AG20443 (cell line): ENCODE measurements at places on chromosomes 5 and 9.
A peak's percentile ranks its signal among the peaks of the same experiment; 100 is the strongest.

DNA sequence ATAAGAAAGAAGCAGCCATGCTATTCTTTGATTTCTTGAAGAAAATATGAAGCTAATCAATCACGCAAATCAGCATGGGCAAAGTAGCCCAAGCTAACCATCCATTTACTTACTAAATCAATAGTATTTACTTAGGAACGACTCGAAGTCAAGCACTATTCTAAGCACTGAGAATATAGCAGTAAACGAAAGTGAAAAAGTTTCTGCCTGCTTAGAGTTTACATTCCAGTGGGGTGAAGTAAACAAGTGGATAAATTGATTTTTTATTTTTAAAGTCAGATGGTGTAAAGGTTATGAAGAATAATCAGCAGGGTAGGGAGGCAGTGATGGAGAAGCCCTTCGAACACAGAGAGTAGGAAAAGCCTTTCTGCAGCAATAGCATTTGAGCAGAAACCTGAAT, 5.5 kb downstream of the TSTD2 start:
- DNase-seq, result peak; percentile 23

DNA sequence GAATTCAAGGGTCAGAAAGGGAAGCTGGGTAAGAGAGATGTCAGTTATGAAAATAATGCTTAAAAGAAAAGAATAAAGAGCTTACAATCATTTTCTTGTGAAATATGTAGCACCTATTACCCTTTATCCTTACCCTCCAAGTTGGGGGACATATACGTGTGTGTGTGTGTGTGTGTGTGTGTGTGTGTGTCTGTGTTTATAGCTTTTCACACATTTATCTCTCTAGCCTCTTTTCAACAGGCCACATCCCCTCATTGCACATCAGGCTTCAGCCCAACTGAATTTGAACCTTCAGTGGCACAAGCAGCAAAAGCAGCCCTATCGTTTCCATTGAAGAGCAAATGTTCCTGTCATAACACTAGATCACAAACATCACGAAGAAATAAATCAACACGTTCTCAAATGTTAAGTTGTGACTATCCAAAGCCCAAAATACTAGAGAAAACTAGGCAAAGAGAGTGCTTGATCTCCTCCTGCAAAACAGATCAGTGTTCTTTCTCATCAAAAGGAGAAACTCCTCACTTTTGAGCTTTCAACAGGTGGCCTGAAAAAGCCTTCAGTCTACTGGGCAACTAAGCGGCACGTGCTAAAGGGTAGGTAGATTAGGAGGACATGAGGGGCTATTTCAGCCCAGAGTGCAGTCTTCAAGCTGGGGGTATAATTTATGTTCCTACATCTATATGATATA, 416.4 kb downstream of the EFNA5 start:
- DNase-seq, result no peak

- DNase-seq, result no peak
These were observed 261.3 kb downstream of the COX7C start for GRCh38 chr5:86879086-86879485.

- DNase-seq, result peak; percentile 57
These were observed 30.9 kb downstream of the GALNT10 start for GRCh38 chr5:154221371-154221896.

- DNase-seq, result peak; percentile 42
These were observed 229.5 kb upstream of the PAPPA start for GRCh38 chr9:115923903-115924668.

GRCh38 chr9:112140936-112141335, 34.2 kb downstream of the SUSD1 start:
- no peak for DNase-seq

DNA sequence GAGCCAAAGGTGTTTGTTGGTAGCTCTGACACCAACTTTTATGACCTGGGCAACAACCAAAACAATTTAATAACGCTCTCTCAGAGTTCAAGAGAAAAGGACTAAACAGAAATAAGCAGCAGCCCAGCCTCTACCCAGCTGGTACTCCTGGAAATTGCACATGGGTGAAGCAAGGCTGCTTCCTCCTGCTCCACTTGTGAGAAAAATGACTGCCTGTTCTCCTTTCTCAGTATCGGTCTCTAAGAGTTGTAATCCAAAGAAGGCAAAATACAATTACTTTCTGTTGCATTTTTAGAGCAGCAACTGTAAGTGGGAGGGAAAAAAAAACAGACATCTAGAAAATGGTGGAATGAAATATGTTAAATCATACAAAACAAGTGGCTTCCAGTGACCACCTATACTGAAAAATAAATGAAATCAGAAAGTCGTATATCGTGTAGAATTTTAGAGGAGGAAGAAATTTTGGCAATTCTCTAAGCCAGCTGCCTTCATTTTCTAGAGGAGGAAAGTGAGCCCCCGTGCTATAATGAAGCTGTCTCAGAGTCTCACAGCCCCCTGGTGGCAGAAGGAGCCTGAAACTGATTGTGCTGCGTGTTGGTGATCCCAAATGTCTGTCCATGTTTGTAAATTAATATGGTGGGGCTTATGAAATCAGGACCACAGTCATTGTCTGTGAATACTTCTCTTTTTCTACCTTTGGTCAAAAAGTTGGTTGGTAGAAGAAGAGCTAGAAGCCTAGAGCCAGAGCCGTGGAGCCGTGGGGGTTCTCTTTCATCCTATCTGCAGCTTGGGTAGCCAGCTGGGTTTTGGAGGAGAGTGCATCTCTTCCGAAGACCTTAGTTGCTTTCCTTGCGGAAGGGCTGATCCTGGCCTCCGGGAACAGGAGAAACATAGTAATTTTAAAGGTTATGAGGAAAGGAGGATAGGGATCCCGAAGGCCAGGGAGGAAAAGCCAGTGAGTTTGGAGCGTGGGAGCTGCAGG, 139.9 kb downstream of the PIP5K1B start:
- DNase-seq, result peak; percentile 36

DNA sequence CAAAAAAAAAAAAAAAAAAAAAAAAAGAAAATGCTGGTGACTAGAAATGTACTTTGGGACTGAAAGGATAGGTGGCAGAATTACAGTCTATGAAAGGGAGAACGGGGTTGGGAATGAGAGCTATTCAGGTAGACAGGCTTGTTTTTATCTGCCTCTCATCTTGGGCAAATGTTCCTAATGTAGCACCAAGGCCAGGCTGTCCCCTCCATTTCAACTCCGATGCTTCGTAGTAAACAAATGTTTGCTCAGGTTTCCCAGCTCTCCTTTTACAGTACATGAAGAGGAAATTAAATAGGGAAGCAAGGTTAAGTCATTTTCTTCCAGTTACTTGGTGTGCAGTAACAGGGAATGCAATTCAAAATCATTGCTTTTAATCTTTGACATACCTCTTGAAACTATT, 4.4 kb upstream of the BASP1 start:
- DNase-seq, result no peak

DNA sequence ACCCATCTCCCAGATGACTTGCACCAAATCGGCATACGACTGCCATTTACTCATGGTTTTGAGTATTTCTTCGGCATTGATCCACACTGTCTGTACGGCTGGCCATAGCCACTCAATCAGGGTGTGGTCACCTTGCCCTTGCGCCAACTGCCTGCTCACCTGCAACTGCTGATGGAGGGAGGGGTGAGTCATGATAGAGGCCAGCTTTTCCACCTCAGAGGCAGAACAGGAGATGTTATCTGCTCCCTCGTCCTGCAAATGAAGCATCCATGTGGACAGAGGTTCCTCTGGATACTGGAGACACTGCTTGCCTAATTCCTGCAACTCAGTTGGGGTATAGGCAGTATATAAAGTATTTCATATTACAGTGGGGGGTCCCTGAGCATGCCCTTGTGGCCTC, 85.6 kb upstream of the ATP10B start:
- no peak for DNase-seq

GRCh38 chr9:89745601-89746376, 141.0 kb downstream of the GADD45G start:
- DNase-seq, result no peak

DNA sequence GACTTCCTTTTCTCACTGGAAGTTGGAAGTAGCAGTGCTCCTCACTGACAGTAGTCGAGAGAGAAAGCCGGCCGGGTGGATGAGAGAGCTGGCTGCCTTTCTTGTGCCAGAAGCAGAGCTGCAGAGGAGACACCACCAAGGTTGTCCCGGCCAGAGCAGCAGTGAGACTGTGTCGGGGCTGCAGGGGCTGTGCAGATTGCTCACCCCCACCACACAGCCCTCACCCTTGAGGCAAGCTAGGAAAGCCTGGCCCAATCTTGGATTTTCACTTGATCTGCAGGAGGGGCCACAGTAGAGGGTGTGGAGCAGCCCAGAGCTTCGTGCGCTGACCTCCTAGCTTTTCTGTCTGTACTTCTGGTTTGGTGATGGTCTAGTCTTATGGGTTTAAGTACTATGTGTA, 9.1 kb downstream of the OSMR start:
- no peak for DNase-seq

DNA sequence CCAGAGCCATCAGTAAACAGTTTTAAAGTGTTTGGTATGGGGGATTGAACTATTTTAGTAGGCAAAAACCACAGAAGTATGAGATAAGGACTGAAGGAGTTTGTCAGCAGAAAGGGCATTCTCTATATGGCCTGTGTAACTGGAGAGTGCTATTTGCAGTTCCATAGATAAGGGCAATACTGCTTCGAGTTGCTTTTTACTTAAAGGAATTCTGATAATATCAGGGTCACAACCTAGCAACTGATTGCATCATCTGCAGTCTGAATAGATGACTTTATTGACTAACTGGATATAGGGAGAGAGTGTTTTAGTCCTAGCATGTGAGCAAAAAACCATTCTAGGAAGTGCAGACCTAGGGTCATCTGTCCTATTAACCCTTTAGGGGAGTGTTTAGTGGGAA, 645.2 kb upstream of the PTPRD start:
- DNase-seq, result no peak

DNA sequence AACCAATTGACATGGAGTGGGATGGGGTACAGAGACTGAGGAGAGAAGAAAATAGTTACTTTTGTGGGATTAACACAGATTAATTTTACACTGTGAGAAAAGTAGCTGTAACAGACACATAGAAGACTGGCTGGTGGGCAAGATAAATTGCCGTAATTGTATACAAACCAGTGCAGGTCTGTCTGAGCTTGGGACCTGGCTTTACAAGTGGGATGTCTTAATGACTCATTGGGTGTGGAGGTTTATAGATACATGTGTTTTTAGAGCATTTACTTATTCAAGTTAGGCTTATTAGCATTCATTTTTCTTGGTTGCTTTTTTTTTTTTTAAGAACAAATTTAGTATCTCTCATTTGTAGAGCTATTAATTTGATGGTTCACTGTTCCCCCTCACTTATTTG, 37.5 kb downstream of the SLC44A1 start:
- peak; percentile 18 for DNase-seq

- DNase-seq, result no peak
These were observed 8.0 kb downstream of the SRFBP1 start for GRCh38 chr5:121969660-121970295.

GRCh38 chr5:156699147-156699546, 150.9 kb upstream of the PPP1R2B start:
- DNase-seq, result no peak

DNA sequence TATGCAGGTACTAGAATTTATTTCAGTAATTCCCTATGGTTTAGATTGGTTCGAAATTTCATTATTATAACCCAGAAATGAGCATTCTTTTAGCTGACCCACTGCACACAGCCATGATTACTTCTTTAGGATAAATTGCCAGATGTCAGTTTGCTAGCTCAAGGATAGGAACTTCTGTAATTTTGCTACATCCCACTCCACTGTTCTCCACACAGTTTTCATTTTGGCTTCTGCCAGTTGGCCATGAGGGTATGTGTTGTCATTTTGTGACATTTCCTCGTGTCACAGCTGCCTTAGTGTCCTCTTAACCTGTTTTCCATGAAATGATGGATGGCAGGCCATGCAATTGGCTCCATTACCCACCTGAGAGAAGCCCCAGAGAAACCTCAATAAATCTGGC, 16.2 kb upstream of the LCP2 start:
- DNase-seq, result no peak

DNA sequence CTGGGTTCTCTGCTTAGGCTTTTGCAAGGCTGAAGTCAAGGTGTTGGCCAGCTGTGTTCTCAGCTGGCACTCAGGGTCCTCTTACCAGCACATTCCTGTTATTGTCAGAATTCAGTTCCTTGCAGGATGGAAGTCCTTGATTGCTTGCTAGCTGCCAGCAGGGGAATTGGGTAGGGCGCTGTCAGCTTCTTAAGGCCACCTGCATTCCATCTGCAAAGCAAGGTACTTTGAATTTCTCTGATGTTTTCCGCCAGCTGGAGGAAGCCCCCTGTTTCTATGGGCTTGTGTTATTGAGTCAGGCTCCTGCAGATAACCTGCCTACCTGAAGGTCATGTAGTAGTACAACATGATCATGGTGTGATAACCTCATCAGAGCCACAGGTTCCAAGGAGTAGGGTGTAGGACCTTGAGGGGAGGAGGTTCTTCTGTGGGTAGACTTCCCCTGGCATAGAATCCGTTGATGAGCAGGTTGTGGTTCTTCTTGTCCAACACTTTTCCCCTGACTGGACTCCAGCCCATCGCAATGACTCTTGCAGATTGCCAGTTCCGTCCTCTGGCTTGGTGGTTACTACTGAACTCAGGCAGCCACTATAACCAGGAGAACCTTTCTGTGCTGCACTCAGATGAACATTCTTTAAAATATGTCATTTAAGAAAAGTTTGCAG, 6.8 kb downstream of the TENT4A start:
- no peak for DNase-seq

DNA sequence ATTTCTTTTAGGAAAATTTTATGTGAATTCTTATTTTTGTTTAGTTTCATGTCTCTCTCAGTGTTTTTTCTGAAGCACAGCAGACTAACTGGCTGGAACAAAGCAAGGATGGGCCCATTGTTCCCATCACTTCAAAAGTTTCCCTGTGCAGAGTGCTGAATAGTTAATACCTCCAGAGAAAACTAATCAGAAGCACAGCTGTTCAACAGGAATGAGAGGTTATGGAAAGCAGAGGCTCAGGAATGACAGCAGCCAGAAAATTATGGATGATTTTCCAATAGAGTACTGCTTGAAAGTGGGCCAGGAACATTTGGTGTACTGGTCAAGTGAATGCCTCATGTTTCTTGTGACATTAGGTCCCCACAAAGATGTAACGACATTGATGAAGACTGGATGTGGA, 173.0 kb upstream of the TARS1 start:
- DNase-seq, result no peak

- DNase-seq, result no peak
These were observed 713.4 kb downstream of the IRX1 start for GRCh38 chr5:4309026-4309425.

DNA sequence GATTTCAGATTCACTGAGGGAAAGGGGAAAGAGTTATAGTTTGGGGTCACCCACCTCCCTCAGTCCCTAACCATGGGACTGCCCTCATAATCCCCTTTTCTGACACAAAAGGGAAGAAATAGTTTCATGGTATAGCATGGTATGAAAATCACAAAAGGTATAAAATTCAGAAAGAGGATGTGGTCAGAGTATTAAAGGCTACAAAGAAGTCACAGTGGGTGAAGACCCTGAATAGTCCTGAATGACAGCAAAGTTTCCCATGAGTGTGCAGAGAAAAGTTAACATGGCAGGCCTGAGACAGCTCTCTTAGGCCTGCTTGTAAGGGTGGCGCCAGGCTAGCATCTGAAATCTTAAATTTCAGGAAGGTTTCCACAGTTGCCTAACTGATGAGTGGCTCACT, 290.6 kb upstream of the ZNF608 start:
- no peak for DNase-seq

GRCh38 chr9:38000332-38000731, 68.7 kb downstream of the SHB start:
- DNase-seq, result no peak

- DNase-seq, result no peak
These were observed 6.7 kb upstream of the AQP3 start for GRCh38 chr9:33453999-33454660.
